ENCODE measurements at places on chromosomes 12 and 14.

- DNase-seq, result no peak
Measured at GRCh38 chr12:57524814-57525614, 2.4 kb downstream of the MBD6 start.

- no peak for DNase-seq
Measured at GRCh38 chr14:59629444-59630287, 53.1 kb upstream of the CCDC175 start.

- no peak for DNase-seq
Measured at GRCh38 chr14:97649752-97650151, 852.6 kb downstream of the VRK1 start.

DNA sequence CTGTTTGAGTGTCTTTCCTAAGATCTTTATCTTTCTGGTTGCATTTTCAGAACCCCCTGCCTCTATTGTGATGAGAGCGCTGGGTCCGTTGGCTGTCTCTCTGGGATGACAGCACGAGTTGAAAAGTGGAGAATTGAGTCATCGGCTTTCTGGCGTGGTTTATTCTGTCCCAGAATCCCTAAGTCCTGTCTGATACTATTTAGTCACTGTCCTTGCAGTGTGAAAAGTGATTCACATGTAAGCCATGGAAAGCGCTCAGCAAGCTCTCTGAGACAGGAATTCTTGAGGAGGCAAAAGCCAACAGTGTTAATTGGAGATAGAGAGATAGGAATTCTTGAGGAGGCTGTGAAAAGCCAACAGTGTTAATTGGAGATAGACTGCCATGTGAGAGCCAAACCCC lies 121.7 kb downstream of the CHST11 start:
- DNase-seq, result no peak

DNA sequence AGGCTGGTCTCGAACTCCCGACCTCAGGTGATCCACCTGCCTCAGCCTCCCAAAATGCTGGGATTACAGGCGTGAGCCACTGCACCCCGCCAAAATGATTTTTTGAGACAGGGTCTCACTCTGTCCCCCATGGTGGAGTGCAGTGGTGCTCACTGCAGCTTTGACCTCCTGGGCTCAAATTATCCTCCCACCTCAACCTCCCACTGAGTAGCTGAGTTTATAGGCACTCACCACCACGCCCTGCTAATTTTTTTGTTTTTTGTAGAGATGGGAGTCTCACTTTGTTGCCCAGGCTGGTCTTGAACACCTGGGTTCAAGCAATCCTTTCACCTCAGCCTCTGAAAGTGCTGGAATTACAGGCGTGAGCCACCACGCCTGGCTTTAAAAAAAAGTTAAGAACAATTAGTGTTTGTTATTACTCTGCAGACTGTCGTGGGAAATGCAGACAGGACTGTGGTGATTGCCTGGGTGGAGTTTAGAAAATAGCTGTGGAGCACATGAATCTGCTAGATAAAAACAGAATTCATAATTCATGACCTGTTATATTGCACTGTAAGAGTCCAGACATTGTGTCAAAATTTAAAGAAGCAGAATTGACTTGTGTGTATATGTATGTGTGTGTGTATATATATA lies 9.2 kb upstream of the COX6A1 start:
- no peak for DNase-seq

DNA sequence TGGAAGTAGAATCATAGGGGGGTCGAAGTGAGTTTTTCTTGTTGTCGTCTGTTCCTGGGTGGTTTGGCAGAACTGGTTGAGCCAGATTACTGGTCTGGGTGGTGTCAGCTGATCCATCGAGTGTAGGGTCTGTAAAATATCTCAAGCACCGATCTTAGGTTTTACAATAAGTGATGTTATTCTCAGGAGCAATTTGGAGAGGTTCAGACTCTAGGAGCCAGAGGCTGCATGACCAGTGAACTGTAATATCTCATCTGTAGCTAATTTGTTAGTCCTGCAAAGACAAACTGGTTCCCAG lies 9.7 kb upstream of the SERPINA1 start:
- no peak for DNase-seq

DNA sequence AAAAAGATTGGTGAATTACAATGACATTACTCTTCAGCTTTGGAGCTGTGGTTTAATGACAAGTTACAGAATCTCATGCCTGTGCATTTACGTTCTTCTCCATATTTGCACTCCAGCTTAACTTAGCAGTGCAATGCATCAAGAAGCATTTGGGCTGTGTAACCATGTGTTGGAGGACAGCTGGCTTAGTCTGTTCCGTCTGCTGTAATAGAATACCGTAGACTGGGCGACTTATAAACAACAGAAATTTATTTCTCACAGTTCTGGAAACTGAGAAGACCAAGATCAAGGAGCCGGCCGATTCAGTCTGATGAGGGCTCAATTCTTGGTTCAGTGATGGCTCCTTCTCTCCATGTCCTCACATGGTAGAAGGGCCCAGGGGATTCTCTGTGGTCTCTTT lies 943.5 kb downstream of the BCL11B start:
- no peak for DNase-seq

DNA sequence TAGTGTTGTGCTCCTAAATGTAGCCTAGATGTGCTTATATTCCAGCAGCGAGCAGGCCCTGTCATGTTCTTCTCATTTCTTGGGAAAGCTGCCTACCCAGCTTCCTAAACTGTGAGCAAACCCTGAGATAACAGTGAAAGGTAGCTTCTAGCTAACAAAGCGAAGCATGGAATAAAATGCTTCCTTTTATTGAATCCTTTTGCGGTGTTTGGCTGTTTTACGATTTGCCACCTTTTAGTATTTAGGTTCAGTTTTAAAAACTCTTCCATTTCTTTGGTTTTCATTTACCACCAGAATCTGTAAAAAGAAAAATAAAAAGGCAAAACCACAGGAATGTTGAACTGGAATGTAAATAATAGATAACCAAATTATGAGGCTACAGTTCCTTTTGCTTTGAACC lies 5.0 kb upstream of the PKP2 start:
- DNase-seq, result no peak

- DNase-seq, result no peak
Measured at GRCh38 chr12:82327861-82328260, 30.3 kb downstream of the CCDC59 start.

DNA sequence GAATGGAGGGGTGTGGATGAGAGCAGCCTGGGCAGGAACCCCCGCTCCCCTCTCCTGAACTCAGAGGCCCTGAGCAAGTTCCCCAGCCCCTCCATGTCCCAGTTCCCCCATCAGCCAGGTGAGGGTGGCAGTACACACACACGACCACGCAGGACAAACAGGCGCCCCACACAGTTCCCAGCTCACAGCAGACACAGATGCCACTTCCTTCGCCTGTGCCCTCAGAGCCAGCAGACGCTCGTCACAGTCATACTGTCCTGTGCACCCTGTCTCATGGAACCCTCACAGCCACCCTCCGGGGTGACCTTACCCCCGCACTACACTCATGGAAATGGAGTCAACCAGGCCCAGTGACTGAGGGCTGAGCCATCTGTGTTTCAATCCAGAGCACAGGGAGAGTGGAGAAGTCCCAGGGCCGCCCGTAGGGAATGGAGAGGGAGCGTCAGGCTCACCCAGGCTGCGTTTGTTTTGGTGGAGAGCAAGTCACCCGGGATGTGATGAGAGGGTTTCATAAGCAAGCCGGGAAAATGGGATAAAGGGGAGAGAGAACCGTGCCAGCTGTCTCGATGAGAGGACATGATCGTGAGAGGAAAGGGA lies 47.5 kb upstream of the DYNC1H1 start:
- DNase-seq, result no peak

GRCh38 chr12:52223406-52224039 lies 9.5 kb upstream of the KRT7 start:
- DNase-seq, result no peak
